Stimulated activated CD8-positive, alpha-beta memory T cell treated with anti-CD3 and anti-CD28 coated beads, Interleukin-15, amount 100 ng/mL, for 24 hours (primary cell): ENCODE measurements at places on chromosomes 2 and 18.

DNA sequence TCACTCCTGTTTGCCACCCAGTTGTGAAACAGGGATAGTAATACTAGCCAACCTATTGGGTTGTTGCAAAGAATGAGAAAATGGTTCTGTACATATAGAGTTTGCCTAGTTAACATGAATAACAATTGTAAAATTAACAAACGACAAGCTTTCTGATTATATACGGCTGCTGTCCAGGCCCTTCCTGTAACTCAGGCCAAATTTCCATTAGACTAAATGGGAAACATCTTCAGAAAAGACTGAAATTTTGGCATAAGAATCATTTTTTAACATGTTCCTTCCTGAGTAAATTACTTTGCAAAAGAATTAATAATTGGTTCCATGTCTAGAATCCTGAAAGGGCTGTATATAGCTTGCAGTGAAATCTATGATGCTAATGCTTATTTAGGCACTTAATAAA is 117.7 kb upstream of the SATB2 start:
- no peak for DNase-seq

DNA sequence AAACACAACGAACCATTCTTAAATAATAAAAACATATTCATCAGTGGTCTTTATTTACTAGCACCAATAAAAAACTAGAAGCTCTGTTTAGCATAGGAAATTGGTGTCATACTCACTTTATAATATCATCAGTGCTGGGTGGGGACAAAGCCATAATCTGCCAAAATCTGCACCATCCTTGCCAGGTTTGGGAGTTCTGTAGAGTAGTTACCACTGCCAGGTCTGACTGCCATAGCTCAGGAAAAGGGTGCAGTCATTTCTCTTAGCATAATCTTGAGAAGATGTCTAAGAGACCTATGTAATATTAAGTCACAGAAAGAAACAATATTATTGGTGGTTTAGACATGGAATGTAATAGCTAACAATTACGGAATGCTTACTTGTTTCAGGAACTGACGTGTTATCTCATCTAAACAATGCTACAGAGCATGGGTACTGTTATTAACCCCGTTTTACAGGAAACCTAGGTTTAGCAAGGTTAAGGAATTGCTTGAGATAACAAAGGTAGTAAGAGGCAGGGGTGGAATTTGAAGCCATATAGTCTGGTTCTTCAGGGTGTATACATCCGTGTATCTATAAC is 1.6 kb upstream of the MARCHF7 start:
- DNase-seq: no peak

DNA sequence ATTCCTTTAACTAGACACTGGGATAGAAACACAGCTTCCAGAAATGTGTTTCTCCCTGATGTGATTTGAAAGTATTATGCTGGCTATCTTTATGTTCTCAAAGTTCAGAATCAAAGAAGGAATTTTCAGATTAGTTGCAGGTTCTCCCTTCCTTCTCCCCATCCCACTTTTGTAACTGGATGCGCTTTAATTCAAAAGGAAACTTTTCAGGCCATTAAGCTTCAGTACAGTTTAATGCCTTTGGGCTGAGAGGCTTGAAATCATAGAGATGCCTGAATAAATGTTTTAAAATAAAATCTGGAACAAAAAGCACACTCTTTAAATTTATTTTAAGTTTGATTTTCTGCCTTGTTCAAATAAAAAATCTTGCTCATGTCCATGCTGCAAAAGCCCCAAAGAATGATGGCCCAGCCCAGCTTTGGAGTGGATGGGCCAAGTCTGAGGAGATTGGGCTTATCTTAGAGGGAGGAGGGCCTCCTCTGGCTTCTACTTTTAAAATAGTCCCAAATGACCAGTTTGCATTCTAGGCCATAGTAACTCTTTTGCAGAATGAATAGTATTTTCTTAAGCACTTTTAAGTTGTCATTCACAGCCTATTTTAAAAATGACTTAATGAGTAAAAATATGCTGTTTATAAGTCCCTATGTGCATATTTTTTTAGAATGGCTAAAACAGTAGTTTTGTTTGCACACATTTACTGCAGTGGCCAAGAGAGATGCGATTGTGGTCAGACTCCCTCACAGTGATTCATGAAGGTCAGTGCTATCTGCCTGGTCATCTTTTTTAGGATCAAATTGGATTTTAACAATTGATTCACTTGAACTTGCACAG is 129.2 kb downstream of the MTX2 start:
- DNase-seq: no peak

- DNase-seq: no peak
Observed at GRCh38 chr2:40097691-40098385, 318.8 kb upstream of the THUMPD2 start.

- DNase-seq: peak; percentile 62
Observed at GRCh38 chr2:231613663-231614558, 21.2 kb downstream of the TEX44 start.

DNA sequence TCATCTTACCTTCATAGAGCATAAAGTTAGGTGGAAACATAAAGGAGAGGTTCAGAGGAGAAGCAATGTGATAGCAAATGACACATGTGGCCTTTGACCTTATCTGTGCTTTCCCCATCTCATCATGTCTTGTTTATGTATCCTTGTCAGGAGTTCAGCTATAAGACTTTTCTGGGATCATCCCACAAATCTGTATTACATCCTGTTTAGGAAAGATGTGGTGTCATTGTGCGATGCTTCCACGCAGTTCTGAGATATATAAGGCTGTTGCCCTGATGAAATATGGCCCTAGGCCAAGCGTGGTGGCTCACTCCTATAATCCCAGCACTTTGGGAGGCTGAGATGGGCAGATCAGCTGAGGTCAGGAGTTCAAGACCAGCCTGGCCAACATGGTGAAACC is 15.5 kb upstream of the MGAT5 start:
- DNase-seq: no peak

GRCh38 chr2:155384555-155385123 is 686.1 kb downstream of the KCNJ3 start:
- DNase-seq: no peak

GRCh38 chr2:233209533-233210171 is 41.8 kb upstream of the ATG16L1 start:
- no peak for DNase-seq

- DNase-seq: no peak
Observed at GRCh38 chr2:167187978-167188967, 300.0 kb downstream of the XIRP2 start.

DNA sequence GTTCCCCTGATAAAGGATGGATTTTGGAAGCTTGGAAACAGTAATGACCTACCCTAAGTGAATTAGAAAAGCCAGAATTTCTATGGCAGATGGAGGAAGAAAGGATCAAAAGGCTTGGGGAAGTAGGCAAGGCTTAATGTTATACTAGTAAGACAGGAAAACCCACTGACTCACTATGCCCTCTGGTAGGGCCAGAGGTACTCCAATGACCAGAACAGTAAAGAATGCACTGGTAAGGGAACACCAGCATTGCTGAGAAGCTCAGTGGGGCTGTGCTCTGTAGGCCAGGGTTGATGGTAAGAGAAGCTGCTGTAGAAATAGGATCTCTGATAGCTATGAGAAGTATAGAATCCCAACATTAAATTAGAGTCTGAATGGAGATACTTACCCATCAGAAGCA is 126.4 kb downstream of the GFPT1 start:
- DNase-seq: no peak

DNA sequence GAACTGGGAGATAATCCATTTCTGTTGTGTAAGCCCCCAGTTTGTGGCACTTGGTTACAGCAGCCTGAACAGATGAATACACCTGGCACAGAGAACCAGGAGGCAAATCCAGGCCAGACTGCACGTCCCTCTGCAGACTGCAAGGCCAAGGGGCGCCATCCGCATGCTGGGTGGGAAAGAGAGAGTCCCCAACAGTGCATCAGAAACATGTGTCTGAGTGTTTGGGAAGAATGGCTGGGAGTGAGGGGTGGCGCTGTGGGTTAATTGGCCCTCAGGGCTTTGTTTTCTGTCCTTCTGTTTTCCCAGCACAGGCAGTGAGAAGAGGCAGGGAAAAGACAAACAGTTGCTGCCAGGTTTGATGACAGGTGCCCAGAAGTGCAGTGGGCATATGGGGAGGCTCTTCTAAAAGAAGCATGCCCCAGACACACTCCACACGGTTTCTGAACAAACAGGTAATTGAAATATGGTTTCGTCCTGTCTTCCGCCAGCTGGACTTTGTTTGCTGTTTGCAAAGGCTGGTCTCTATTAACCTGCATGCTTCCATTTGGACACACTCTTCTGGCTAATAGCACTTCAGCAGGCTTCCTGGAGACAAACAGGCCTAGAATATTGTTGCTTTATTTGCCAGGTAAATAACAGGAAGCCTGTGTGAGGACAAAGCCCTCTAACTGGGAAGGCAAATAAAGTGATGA is 43.4 kb upstream of the SEC11C start:
- DNase-seq: no peak

DNA sequence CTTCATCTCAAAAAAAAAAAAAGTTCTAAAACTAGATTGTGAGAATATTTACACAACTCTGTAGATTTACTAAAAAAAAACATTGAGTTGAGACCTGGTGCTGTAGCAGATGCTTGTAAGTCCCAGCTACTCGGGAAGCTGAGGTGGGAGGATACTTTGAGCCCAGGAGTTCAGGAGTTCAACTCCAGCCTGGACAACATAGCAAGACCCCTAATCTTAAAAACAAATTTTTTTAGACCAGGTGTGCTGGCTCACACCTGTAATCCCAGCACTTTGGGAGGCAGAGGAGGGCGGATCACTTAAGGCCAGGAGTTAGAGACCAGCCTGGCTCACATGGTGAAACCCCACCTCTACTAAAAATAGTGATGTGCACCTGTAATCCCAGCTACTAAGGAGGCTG is 108.9 kb downstream of the MEMO1 start:
- DNase-seq: no peak
